H7 (cell line): ENCODE measurements at places on chromosomes 4 and X.
A peak's percentile ranks its signal among the peaks of the same experiment; 100 is the strongest.

- no peak for DNase-seq
Measured at GRCh38 chr4:55027596-55027995, 97.8 kb downstream of the KDR start.

GRCh38 chr4:127780598-127780997 is 1.5 kb upstream of the HSPA4L start:
- no peak for DNase-seq

DNA sequence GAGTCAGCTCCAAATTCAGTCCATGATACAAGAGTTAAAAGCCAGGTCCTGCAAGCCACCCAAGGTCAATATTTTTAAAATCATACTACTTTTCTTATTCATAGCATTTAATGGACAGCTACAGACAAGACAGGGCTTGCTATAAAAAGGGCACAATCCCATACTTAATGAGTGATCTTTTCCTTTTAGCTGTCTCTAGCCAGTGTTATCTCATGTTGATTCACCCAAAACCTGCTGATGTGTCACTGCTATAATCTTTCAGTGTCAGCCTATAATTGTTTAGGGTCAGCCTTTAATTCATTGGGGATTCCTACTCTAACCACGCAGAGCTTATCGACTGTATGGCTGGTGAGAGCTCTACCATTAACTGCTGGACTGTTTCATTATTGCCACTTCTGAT is 51.2 kb upstream of the HCCS start:
- no peak for DNase-seq

- peak; percentile 14 for DNase-seq
Measured at GRCh38 chr4:183659872-183660242, 764 bp downstream of the TRAPPC11 start.

GRCh38 chrX:65643531-65644052 is 23.9 kb upstream of the MSN start:
- no peak for DNase-seq
